ENCODE measurements at places on chromosomes 6 and 20.
A peak's percentile ranks its signal among the peaks of the same experiment; 100 is the strongest.

GRCh38 chr6:168031411-168031971, 34.0 kb downstream of the KIF25 start:
- no peak for DNase-seq

DNA sequence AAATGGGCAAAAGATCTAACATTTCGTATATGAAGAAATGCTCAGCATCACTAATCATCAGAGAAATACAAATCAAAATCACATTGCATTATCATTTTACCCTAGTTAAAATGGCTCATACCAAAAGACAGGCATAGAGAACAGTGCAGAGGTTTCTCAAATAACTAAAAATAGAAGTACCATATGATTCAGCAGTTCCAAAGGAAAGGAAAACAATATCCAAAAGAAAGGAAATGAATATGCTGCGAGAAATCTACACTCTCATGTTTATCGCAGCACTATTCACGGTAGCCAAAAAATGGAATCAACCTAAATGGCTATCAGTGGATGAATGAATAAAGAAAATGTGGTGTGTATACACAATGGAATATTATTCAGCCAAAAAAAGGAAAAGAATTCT, 63.5 kb downstream of the VTA1 start:
- no peak for DNase-seq

DNA sequence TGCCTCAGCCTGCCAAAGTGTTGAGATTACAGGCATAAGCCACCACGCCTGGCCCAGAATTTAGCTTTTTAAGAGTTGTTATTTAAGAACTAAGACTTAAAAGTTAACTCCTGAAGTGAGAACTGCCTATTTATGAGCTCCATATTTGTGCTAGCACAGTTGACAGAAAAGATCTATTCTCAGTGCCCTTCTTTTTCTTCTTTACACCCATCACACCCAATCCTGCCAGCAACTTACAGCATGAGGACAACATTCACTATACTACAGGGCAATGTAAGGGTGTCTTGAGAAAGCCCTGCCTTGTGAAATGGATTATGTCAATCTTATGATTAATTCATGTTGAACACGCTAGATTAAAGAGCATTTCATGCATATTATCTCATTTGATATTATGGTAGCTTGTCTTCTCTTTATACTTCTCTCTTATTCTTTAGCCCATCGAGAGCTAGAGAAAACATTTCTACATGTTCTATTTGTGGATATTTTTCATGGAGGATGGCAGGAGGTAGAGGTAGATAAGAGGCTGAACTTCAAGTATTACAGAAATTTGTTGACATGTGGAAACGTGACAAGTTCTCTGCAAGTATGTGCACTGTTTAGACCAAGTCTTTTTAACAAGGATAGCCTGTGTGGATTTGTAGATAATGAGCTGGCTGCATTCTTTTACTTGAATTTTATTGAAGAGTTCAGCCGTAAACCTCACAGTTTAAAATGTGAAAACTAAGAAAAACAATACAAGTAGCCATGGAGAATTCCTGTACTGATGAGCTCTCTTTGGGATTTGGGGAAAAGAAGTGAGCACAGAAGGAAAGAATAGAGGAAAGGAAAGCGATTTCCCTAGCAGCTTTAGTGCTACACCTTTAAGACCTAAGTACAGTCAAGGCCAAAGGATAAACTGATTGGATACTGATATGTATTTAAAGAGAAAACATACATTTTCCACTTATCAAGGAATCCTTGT, 212.2 kb downstream of the ARHGAP18 start:
- DNase-seq = no peak

- no peak for DNase-seq
Measured at GRCh38 chr6:3798055-3798919, 46.8 kb upstream of the PXDC1 start.

- no peak for DNase-seq
Measured at GRCh38 chr6:109428889-109429477, 11.4 kb downstream of the PPIL6 start.

GRCh38 chr6:43469947-43470346, 7.4 kb upstream of the TJAP1 start:
- DNase-seq = no peak

DNA sequence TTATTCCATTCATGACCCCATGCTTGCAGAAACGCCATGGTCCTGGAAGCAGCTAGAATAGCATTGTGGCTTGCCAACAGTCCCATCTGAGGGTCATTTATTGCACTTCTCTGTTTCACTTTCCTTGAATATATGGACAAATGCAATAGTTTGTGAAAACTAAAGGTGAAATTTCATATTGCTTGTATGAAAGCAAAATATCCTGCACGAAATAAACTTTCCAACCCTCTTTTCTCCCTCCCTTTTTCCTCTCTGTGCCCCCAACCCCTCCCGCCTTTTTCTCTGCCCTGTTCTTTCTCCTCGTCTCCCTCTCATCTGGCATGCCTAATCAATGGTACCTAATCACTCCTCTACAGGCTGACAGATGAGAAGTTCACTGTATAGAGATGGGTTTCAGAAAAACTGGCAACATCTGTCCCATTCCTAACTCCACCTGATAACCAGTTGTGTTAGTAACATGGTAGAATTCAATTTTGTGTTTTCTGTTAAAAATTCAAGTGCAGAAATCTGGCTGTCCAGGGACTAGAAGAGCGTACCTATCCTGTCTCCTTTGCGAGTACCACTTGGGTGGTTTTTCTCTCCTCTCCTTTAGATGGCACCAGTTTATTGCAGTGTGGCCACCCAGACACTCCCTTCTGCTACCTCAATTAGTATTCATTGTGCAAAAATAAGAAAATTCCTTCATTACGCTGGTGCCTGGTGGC, 198.6 kb downstream of the FOXA2 start:
- peak; percentile 26 for DNase-seq

GRCh38 chr20:58403272-58403671, 14.2 kb downstream of the VAPB start:
- DNase-seq = no peak

DNA sequence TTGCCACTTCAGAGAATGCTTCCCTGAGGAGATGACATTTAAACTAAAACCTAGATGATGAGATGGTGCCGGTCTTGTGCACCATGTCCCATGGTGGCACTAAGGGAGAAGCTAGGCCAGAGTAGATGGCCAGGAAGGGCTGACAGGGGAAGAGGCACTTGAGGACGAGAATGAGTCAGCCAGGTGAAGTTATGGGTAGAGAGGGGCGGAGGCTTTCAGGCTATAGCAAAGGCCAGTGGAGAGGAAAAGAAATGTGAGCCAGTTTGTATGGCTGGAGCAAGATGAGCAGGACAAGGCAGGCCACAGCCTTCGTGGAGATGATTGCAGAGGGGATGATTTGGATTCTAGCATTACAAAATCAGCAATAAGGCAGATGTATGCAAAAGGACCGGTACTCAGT, 44.7 kb upstream of the ADGRF4 start:
- DNase-seq = no peak

DNA sequence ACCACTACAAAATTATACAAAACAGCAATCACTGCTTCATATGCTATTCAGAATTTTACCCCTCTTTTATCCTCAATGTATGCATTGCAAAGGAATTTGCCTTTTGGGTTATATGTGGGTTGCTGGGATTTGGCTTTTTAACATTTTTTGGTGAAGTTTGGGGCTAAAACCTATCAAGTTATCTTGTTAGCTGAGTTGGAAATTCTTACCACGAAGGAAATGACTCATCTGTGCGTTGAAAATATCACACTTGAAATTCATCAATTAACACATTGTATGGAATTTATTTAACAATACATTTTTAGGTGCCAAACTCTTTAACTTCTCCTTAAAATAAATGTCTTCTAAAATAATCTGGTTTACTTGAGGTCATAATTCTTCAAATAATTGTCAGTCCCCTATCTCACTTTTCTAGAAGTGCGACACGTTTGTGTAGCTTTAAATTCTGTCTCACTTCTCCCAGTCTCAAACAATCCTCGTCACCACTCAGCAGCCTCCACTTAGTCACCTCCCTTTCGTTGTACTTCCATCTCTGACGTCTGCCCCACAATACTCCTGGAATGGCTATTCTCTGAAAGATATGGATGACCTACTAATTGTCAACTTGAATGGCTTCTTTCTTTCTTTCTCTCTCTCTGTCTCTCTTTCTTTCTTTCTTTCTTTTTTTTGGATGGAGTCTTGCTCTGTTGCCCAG, 88.5 kb downstream of the PHACTR1 start:
- DNase-seq = no peak

DNA sequence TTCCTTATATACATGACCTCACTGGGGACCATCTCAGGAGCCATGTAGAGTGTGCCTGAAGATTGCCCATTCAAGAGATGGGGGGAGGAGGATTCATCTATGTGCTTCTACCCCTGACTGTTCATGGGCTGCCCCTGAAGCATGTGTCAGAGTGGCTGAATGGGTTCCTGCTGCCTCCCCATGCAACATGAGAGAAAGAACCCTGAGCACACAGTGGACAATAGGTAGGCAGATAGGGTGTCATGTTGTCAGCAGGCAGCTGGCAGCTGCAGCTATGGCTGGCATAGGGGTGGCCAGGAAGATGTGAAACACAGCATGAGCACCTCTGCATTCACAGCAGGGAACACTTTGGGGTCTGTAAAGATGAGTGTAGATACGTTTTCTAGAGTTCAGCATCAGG, 208.4 kb upstream of the CNR1 start:
- DNase-seq = no peak

- DNase-seq = no peak
Measured at GRCh38 chr6:108132863-108133262, 33.0 kb upstream of the NR2E1 start.

- no peak for DNase-seq
Measured at GRCh38 chr6:6749702-6750491, 161.4 kb downstream of the LY86 start.

- DNase-seq = no peak
Measured at GRCh38 chr6:119454714-119455113, 105.2 kb upstream of the MAN1A1 start.

- DNase-seq = no peak
Measured at GRCh38 chr6:2450546-2450945, 205.1 kb upstream of the GMDS start.

DNA sequence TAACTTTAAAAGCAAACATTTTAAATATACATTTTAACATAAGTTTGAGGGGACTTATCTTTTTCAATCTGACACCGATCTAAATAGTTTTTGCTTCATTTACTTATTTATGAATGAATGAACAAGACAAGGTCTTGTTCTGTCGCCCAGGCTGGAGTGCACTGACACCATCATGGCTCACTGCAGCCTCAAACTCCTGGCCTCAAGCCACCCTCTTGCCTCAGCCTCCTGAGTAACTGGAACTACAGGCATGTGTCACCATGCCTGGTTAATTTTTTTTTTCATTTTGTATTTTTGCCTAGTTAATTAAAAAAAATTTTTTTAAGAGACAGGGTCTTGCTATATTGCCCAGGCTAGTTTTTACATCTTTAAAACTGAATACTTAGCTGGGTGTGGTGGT, 25.4 kb downstream of the FBXO9 start:
- DNase-seq = no peak

DNA sequence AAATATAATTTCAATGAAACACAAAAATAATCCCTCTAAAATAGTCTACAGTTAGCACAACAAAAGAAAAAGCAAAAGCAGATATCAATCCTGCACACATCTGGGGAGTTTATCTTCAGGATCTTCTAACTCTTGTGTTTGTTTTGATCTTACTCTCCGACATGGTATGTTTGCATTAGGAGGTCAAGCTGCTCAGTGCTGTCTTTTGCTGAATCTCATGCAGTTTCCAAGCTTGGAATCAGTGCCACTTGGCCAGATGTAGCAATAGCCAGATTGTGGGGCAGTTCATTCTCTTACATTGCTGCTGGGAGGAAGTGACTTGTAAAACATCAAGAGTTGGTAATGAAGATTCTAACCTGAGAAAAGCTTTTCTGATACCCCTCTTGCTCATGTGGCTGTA, 29.5 kb downstream of the RIOK1 start:
- DNase-seq = no peak

DNA sequence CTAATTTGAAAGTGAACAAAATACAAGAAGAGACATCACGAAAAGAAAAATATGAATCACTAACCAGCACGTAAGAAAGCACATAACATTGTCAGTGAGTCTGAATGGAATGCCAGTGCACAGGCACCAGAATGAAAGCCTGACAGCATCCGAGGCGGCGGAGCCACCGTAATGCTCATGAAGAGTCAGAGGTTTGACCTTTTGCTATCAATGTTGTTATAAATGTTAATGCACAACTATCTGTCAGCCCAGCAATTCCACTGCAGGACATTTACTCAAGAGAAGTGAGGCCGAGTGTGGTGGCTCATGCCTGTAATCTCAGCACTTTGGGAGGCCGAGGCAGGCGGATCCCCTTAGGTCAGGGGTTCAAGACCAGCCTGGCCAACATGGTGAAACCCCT, 562.1 kb downstream of the PRKN start:
- DNase-seq = no peak

- no peak for DNase-seq
Measured at GRCh38 chr20:675033-675452, 559 bp downstream of the SCRT2 start.

GRCh38 chr6:122845916-122846612, 57.0 kb downstream of the SMPDL3A start:
- DNase-seq = no peak

GRCh38 chr6:162200945-162201690, 526.4 kb downstream of the PRKN start:
- no peak for DNase-seq

DNA sequence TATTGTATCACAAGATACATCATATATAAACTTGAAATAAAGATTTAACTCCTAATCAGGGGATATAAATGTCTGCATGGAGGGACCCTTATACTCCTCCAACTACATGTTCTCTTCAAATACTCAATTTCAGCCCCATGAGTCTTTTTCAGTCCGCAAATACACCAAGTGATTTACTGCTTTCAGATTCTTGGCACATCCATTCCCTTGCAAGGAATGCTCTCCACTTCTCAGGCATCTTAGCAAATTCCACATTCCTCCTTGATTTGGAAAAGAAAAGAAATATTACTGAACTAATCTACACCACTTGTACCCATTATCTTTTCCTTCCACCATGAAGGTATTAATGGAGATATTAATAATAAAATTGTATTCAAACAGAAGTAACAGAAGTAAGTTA, 999.4 kb upstream of the GJE1 start:
- DNase-seq = no peak
